Neural crest cell (in vitro differentiated cells): ENCODE measurements at places on chromosomes 2 and 18.

GRCh38 chr18:9961041-9961440 is 47.2 kb downstream of the VAPA start:
- no peak overlapping the region for H3K4me3 ChIP-seq
- no peak for DNase-seq

GRCh38 chr2:236628981-236629605 is 59.5 kb downstream of the ACKR3 start:
- no peaks in the 10 kb centered on the region for H3K36me3 ChIP-seq
- H3K27ac ChIP-seq: no peak overlapping the region
- no peak overlapping the region for H3K4me3 ChIP-seq
- DNase-seq: no peak

DNA sequence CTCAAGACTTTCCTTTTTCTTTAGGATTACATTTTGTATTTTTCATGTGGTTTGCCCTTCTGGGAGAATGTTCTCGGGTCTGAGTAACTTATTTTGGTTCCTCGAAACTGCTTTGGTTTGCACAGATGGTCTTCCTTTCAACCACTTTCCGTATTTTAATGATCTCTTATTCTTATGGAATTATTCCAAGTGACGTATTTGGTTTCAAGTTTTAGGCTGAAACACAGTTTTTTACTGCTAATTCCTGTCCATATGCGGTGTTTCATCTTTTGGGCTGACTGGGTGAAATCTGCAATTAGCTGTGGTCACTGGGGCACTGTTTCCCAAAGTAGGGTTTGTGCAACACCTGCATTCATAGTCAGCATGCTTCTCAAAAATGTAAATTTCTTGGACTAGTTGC is 122.7 kb downstream of the CAPN13 start:
- no peak overlapping the region for H3K4me3 ChIP-seq
- H3K36me3 ChIP-seq: no peaks in the 10 kb centered on the region
- no peak overlapping the region for H3K27ac ChIP-seq
- H3K4me1 ChIP-seq: no peaks in the 10 kb centered on the region
- no peaks in the 10 kb centered on the region for H3K27me3 ChIP-seq
- no peak for DNase-seq

GRCh38 chr2:232085164-232085563 is 123.7 kb downstream of the DIS3L2 start:
- DNase-seq: no peak
- H3K4me1 ChIP-seq: peaks cover 1% of the 10 kb centered on the region
- peaks cover 11% of the 10 kb centered on the region for H3K36me3 ChIP-seq
- H3K27me3 ChIP-seq: no peaks in the 10 kb centered on the region
- no peak overlapping the region for H3K27ac ChIP-seq

GRCh38 chr2:45029215-45029614 is 20.0 kb upstream of the SIX2 start:
- peaks cover 17% of the 10 kb centered on the region for H3K27me3 ChIP-seq
- H3K27ac ChIP-seq: no peak overlapping the region
- no peak for DNase-seq
- H3K36me3 ChIP-seq: no peaks in the 10 kb centered on the region
- H3K4me1 ChIP-seq: no peaks in the 10 kb centered on the region
- H3K4me3 ChIP-seq: no peak overlapping the region

- no peaks in the 10 kb centered on the region for H3K27me3 ChIP-seq
- DNase-seq: no peak
- no peak overlapping the region for H3K27ac ChIP-seq
- H3K4me3 ChIP-seq: no peak overlapping the region
- no peaks in the 10 kb centered on the region for H3K4me1 ChIP-seq
These were observed 56.9 kb downstream of the RHBDD1 start for GRCh38 chr2:226892729-226893128.

DNA sequence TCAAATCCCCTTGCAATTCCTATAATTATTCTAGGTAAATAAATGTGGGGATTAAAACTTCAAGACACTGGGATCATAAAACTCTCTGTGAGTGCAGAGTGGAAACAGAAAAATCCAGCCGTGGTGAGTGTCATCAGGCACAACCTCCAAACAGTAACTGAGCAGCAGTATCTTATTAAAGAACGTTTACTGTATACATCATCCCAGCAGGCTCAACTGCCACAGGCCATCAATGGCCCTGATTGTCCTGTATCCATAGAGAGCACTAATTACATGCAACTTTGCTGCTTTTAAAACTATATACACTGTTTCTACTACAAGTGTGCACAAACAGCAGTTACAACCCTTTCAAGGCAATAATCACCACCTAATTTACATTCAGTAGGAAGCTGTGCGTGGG is 23.9 kb downstream of the GAREM1 start:
- H3K36me3 ChIP-seq: no peaks in the 10 kb centered on the region
- peaks cover 36% of the 10 kb centered on the region for H3K4me1 ChIP-seq
- H3K4me3 ChIP-seq: peak overlapping the region; percentile 60
- peak overlapping the region; percentile 79 for H3K27ac ChIP-seq

GRCh38 chr2:217510771-217511291 is 492.0 kb downstream of the TNS1 start:
- H3K4me3 ChIP-seq: peak overlapping the region; percentile 2
- peak; percentile 68 for DNase-seq
- peak overlapping the region; percentile 17 for H3K27ac ChIP-seq
- no peaks in the 10 kb centered on the region for H3K27me3 ChIP-seq
- peaks cover 41% of the 10 kb centered on the region for H3K4me1 ChIP-seq
- no peaks in the 10 kb centered on the region for H3K36me3 ChIP-seq

DNA sequence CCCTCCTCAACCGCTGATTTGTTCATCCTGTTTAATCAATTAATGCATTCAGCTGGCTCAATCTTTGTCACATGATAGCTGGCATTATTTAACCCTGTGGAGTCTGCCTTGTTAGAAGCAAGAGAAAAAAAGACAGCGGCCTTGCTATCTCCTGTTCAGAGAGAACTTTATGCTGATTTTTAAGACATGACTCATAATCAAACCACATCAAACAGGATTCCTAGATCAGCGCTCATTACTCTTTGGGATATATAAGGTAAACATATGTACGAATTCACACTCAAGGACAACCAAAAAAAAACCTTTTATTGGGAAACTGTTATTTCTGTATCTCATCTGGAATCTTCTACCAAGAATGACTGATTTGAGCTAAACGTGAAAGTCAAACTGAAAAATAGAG is 195.1 kb downstream of the C1D start:
- H3K4me1 ChIP-seq: no peaks in the 10 kb centered on the region
- peaks cover 13% of the 10 kb centered on the region for H3K27me3 ChIP-seq
- H3K36me3 ChIP-seq: no peaks in the 10 kb centered on the region
- no peak overlapping the region for H3K27ac ChIP-seq

GRCh38 chr2:179274749-179275148 is 10.1 kb upstream of the SESTD1 start:
- no peaks in the 10 kb centered on the region for H3K36me3 ChIP-seq
- H3K27ac ChIP-seq: no peak overlapping the region
- no peak overlapping the region for H3K4me3 ChIP-seq
- no peak for DNase-seq

- H3K4me1 ChIP-seq: peaks cover 29% of the 10 kb centered on the region
- H3K4me3 ChIP-seq: no peak overlapping the region
These were observed 13.2 kb upstream of the ATP6V1B1 start for GRCh38 chr2:70922235-70923234.

DNA sequence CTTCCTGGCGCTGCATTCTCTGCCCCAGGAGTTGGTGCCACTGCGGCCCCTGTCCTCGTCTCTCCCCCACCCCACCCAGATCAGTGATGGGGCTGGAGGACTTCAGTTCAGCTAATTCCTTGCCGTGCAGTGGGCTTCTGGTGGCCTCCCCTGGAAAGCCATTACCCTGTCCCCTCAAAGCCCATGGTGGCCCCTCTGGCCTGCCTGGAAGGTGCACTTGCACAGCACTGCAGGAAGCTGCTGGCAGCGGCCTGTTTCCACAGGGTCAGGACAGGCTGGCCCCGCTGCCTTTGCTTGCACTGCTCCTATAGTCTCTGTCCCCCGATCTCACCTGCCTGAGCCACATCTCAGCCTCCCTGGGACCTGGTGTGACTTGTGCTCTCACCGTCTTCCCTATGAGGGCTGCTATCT is 105.1 kb downstream of the USP40 start:
- no peak overlapping the region for H3K4me3 ChIP-seq
- no peak for DNase-seq
- H3K4me1 ChIP-seq: no peaks in the 10 kb centered on the region

GRCh38 chr2:60213865-60214625 is 339.4 kb downstream of the BCL11A start:
- H3K27me3 ChIP-seq: no peaks in the 10 kb centered on the region
- no peaks in the 10 kb centered on the region for H3K36me3 ChIP-seq
- peaks cover 27% of the 10 kb centered on the region for H3K4me1 ChIP-seq

GRCh38 chr2:172096626-172097547 is 5.8 kb downstream of the DLX2 start:
- H3K36me3 ChIP-seq: peaks cover 4% of the 10 kb centered on the region
- H3K27me3 ChIP-seq: peaks cover 95% of the 10 kb centered on the region
- peak overlapping the region; percentile 94 for H3K27ac ChIP-seq
- DNase-seq: peak; percentile 35
- H3K4me3 ChIP-seq: peak overlapping the region; percentile 76
- peaks cover 46% of the 10 kb centered on the region for H3K4me1 ChIP-seq
